ENCODE measurements at places on chromosomes 13 and 19.

DNA sequence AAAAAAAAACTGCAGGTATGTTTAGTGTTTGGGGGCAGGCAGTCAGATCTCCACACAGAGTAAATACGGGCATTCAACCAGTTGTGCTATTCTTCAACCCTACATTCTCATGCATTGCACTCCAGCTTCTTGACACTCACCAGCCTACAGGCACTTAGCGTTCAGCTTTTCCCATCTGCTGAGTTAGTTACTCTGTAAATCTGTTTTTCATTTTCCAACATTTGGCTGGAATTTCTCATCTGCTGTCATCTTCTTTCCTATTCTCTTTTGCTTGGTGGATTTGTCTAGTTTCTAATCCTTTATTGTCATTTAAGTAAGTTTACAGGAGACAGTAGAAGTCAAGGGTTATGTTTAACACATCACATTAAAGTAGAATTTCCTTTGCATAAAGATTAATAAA is 1318.9 kb downstream of the OLFM4 start:
- DNase-seq: no peak

- DNase-seq: no peak
These were observed 1.7 kb downstream of the SLC7A1 start for GRCh38 chr13:29593605-29594297.

DNA sequence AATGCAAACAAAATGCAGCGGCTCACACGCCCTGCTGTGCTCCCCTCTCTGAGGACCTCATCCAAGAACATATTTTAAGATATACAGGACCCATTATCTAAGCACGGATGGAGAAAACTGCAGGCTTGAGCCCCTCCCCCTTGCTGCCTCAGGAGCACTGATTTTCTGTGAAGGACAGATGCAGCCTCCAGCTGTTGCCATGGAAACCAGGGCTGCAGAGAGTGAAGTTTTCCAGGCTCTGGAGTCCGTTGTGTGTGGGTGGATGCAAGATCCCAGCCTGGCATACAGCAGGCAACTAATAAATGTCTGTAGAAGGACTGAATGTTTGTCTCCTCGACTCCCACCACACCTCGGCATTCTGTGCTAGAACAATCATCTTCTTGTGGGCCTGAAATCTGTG is 105.6 kb upstream of the PEG3 start:
- no peak for DNase-seq

- DNase-seq: no peak
These were observed 1.3 kb downstream of the BLOC1S3 start for GRCh38 chr19:45179892-45180370.

- DNase-seq: no peak
These were observed 70.7 kb downstream of the FOXO1 start for GRCh38 chr13:40595693-40596092.

DNA sequence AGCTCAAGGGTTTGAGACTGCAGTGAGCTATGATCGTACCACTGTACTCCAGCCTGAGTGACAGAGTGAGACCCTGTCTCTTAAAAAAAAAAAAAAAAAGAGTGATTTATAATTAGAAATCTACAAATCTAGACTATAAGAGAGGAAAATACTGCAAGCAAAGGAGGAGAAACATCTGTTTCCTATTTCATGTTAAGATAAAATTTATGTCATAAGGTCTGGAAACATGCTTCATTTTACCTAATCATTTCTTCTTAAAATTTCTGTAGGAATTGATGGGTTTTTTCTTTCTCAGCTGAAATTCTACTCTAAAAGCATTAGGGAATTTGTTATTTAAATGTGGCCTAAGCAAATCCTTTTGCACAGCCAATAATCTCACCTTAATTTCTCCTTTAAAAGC is 53.2 kb downstream of the C13orf42 start:
- DNase-seq: no peak

Measured in SHP77 (cell line).